Spleen (tissue), 13 donors: ENCODE measurements at places on chromosomes 5 and 9. TPM values are rescaled to one million over a fixed set of nuclear protein-coding genes. Genes with fewer than 3 reads are reported as not detected.

DNA sequence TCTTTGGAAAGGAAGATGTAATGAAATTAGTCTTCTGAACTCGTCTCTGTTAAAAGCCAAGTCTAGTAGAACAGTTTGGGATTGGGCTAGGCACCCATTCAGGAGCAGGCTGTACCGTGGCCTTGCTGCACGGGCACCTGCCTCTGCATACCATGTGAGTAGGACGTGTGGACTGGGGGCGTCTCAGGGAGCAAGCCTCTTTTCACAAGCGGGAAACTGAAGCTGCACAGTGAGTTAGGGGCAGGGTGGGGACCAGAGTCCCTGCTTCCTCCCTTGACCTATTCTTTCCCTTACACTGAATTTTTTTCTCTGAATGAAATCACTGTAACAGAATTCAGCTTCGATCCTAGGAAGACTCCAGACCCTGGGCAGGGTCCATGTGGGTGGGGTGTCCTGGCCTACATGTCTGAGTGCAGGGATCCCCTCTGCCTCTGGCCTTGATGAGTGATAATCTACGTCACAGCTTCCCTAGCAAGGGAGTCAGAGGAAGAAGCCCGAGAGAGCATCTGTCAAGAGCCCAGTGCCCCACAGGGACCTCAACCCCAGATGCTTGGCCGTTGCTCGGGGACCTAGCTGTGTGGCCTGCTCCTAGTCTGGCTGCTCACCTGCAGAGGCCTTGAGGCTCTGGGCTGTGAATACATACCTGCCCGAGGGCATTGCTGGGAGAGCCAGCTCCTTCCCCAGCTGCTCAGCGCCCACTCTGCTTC lies 15.1 kb downstream of the PHF2 start:
- no peaks in the 10 kb centered on the region for H3K36me3 ChIP-seq
- H3K4me1 ChIP-seq, result peaks cover 26% of the 10 kb centered on the region
- no peak overlapping the region for H3K4me3 ChIP-seq
- peak overlapping the region; percentile 20 for H3K27ac ChIP-seq

GRCh38 chr5:68659881-68660280 lies 433.9 kb upstream of the SLC30A5 start:
- H3K27ac ChIP-seq, result no peak overlapping the region
- DNase-seq, result no peak
- no peaks in the 10 kb centered on the region for H3K4me1 ChIP-seq
- no peak overlapping the region for H3K4me3 ChIP-seq
- H3K36me3 ChIP-seq, result no peaks in the 10 kb centered on the region

GRCh38 chr9:34370970-34371880 lies 5.5 kb downstream of the MYORG start:
- H3K27me3 ChIP-seq, result no peaks in the 10 kb centered on the region
- H3K27ac ChIP-seq, result no peak overlapping the region
- peaks cover 14% of the 10 kb centered on the region for H3K4me1 ChIP-seq
- no peaks in the 10 kb centered on the region for H3K36me3 ChIP-seq
- no peak for DNase-seq

- H3K4me3 ChIP-seq, result no peak overlapping the region
- H3K27ac ChIP-seq, result no peak overlapping the region
- H3K27me3 ChIP-seq, result no peaks in the 10 kb centered on the region
- no peak for DNase-seq
- H3K36me3 ChIP-seq, result no peaks in the 10 kb centered on the region
- H3K4me1 ChIP-seq, result no peaks in the 10 kb centered on the region
These were observed 92.3 kb upstream of the MARCHF11 start for GRCh38 chr5:16271851-16272250.

DNA sequence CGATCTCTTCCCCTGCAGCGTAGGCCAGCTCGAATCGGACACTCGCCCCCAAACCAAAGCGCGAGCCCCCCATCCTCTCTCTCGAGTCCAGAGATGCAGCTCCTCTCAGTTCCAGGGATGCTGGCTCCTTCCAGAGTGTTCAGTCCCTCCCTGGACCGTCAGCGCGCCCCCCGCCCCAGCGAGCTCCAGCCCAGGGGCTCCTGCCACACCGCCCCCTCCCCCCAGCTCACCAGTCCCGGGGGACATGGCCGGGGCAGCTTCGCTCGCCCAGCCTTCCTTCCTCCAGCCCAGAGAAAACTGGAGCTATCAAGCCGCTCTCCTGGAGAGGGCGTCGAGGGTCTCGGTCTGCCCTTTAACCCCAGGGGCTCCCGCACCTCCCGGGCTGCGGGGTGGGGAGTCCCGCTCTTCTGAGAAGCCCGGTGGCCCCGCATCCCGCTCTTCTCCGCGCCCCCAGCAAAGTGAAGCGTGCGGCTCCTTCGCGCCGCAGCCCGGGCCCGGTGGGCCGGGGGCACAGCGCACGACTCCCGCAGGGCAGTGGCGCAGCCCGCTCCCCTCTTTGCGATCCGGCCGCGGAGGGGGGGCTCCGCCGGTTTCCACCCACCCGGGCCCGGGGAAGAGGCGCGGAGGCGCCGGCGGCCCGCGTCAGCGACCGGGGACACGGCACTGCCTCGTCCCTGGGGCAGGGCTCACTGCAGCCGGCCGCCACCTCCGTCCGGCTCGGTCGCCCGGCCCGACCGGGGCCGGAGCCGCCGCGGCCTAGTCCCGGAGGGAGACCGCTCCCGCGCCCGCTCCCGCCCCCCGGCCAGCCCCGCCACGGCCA lies 587 bp downstream of the MIER3 start:
- peaks cover 7% of the 10 kb centered on the region for H3K36me3 ChIP-seq
- peak overlapping the region; percentile 75 for H3K27ac ChIP-seq

- DNase-seq, result no peak
- no peaks in the 10 kb centered on the region for H3K27me3 ChIP-seq
- H3K36me3 ChIP-seq, result no peaks in the 10 kb centered on the region
- no peak overlapping the region for H3K27ac ChIP-seq
These were observed 57.8 kb upstream of the LHFPL2 start for GRCh38 chr5:78706381-78706780.

DNA sequence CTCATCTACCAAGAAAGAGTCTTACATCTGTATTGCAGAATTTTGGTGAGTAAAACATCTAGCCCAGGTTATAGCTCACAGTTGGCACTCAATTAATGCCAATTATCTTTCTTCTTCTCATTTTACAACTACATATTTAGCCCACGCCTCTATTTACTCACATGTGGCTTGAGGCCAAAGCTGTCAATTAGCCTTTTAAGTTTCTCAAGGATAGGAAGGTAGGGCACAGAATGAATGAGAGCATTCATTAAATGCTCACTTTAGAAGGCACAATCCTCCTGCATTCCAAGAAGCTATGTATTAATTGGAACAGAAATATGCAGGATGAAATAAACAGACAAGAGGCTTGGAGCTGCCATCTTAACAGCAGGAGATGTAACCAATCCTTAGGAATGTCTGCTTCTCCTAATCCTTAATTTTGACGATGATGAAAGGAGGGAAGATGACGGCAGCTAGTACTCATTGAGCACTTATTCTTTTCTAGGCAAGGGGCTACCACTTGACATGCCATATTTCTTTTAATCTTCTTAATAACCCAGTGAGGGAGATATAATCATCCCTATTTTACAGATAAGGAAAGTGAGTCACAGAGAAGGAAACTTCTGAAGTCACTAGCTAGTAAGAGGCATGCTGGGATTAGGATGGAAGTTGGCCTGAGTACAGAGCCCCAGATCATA lies 30.8 kb upstream of the PANK3 start:
- no peak overlapping the region for H3K4me3 ChIP-seq
- no peaks in the 10 kb centered on the region for H3K27me3 ChIP-seq
- H3K4me1 ChIP-seq, result no peaks in the 10 kb centered on the region
- no peaks in the 10 kb centered on the region for H3K36me3 ChIP-seq
- no peak for DNase-seq

GRCh38 chr9:80699511-80699998 lies 989.8 kb downstream of the TLE1 start:
- no peak for DNase-seq
- H3K4me3 ChIP-seq, result no peak overlapping the region
- H3K27ac ChIP-seq, result no peak overlapping the region
- no peaks in the 10 kb centered on the region for H3K27me3 ChIP-seq

DNA sequence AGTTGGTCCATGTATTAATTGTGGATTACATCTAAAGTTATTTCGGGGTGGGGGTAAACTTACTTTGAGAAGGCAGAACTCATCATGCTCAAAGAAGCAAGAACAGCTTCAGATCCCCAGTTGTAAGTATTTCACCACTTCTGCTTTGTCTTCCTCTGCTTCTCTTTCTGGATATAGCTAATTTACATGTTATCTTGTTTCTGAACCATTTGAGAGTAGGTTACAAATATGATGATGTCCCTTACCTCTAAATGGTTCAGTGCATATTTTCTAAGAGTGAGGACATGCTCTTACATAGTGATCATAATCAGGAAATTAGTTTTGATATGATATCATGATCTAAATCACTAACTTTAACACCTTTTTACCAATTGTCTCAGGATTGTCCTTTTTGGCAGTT lies 11.9 kb downstream of the TRIO start:
- peaks cover 38% of the 10 kb centered on the region for H3K4me1 ChIP-seq
- H3K36me3 ChIP-seq, result no peaks in the 10 kb centered on the region

TAS2R1 gene
- not detected for total RNA-seq

DNA sequence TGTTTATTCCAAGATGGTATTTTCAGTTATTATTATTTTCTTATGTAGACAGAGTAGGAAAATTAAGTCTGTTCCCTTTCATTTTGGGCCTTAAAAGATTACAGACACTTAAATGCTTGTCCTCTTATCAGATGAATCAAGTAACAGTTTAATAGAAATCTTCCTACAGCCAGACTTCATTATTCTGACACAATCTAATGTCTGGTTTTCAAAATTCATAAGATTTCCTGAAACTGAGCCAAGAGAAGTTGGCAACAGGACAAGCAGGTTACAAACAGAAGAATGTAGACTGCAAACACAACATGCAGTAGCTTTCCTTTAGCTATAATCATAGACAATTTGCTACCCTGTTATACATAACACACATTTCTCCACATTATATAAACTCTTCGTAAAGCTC lies 130.5 kb downstream of the FBXL17 start:
- H3K27ac ChIP-seq, result no peak overlapping the region
- H3K27me3 ChIP-seq, result no peaks in the 10 kb centered on the region
- H3K4me3 ChIP-seq, result no peak overlapping the region

DNA sequence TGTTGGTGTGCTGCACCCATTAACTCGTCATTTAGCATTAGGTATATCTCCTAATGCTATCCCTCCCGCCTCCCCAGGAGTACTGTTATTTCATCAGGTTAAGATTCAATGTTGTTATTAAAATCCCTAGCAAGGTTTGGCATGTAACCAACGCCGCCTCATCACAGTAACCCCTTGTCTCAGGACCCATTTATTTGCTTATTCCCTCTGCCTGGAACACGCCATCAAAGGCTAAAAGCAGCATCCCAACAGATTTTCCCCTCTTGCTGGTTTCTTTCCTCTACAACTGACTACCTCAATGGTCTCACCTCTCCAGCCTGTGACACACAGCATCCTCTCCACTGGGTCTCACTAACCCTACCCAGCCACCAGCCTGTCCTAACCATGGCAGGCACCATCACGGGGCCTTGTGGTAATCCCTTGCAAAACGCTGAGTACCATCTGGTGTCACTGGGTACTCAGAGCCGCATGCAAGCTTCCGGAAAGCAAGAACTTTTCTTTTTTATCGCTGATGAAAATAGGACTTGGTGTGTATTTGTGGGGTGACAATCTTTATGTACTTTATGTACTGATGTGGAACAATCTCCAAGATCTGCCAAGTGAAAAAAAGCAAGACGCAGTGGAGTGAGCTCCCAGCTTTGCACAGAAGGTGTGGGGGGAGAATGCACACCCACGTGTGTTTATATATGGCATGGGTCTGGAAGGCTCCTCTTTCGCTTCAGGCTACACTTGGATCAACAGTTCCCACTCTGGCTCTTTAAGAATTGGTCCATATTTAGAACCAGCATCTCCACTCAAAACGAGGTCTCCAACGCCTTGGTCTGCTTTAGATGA lies 6.1 kb downstream of the RPS14 start:
- DNase-seq, result no peak
- no peaks in the 10 kb centered on the region for H3K27me3 ChIP-seq
- H3K4me3 ChIP-seq, result no peak overlapping the region
- H3K36me3 ChIP-seq, result peaks cover 68% of the 10 kb centered on the region
- H3K27ac ChIP-seq, result no peak overlapping the region

CMBL gene
- 7.9 TPM for total RNA-seq

- peaks cover 7% of the 10 kb centered on the region for H3K36me3 ChIP-seq
- H3K27me3 ChIP-seq, result no peaks in the 10 kb centered on the region
- H3K27ac ChIP-seq, result peak overlapping the region; percentile 79
- H3K4me3 ChIP-seq, result peak overlapping the region; percentile 74
- peaks cover 50% of the 10 kb centered on the region for H3K4me1 ChIP-seq
These were observed 459 bp upstream of the ERAP2 start for GRCh38 chr5:96875791-96876291.

- H3K36me3 ChIP-seq, result no peaks in the 10 kb centered on the region
- H3K4me1 ChIP-seq, result no peaks in the 10 kb centered on the region
- H3K4me3 ChIP-seq, result no peak overlapping the region
- H3K27ac ChIP-seq, result no peak overlapping the region
These were observed 142.4 kb upstream of the IRX4 start for GRCh38 chr5:2024986-2025721.

PCDHA12 gene
- total RNA-seq, result not detected

- H3K4me3 ChIP-seq, result no peak overlapping the region
- no peaks in the 10 kb centered on the region for H3K36me3 ChIP-seq
- no peaks in the 10 kb centered on the region for H3K4me1 ChIP-seq
- DNase-seq, result no peak
These were observed 59.1 kb downstream of the BOD1 start for GRCh38 chr5:173557123-173557903.
